ENCODE measurements at places on chromosomes 2 and 18.

DNA sequence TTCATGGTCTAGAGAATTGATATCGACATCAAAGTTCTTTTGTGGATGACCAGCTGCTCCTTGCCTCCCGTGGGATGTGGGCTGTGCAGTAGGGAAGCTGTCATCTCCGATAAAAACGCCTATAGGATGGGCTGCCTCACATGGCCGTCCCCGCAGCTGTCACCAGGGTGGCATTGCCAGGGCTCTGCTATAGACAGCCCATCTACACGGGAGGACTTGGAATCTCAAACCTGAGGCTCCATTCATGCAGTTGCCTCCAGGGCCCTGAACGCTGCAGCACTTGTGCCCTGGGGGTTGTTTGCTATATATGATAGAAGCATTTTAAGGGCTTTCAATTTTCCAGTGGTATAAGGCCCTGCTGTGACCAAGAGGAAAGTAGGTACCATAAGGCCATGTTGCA, 183.1 kb downstream of the MYCN start:
- no peak for DNase-seq

DNA sequence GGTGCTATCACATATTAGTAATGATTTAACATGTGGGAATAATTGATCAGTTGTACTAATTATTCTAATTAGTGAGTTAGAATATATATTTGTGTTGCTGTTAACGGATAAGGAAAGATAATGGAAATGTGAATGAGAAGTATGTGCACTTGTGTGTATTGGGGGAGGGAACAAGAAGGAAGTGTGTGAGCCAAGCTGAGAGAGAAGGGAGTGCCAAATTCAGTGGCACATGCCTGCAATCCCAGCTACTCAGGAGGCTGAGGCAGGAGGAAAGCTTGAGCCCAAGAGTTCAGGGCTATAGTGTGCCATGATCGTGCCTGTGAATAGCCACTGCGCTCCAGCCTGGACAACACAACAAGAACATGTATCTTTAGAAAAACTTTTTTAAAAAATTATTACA, 9.3 kb downstream of the BARD1 start:
- DNase-seq = no peak

GRCh38 chr2:46850742-46851141, 64.9 kb downstream of the MCFD2 start:
- no peak for DNase-seq

GRCh38 chr2:147416099-147416498, 428.7 kb upstream of the ACVR2A start:
- no peak for DNase-seq

GRCh38 chr2:190020720-190021119, 41.8 kb downstream of the MSTN start:
- DNase-seq = no peak

- no peak for DNase-seq
Measured at GRCh38 chr2:3954261-3954660, 250.9 kb downstream of the DCDC2C start.

GRCh38 chr2:64601785-64602391, 51.8 kb downstream of the SERTAD2 start:
- DNase-seq = no peak

DNA sequence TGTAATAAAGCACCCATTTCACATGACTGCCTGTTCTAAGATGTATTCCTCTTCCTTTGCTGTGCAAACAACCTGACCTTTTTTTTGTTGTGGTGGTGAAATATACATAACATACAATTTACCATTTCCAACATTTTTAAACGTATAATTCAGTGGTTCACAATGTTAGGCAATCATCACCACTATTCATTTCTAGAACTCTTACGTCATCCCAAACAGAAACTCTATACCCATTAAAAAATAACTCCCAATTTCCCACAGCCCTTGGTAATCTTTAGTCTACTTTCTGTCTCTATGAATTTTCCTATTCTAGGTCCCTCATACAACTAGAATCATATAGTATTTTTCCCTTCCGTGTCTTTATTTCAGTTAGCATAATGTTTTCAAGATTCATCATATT, 36.7 kb downstream of the RND3 start:
- DNase-seq = no peak

DNA sequence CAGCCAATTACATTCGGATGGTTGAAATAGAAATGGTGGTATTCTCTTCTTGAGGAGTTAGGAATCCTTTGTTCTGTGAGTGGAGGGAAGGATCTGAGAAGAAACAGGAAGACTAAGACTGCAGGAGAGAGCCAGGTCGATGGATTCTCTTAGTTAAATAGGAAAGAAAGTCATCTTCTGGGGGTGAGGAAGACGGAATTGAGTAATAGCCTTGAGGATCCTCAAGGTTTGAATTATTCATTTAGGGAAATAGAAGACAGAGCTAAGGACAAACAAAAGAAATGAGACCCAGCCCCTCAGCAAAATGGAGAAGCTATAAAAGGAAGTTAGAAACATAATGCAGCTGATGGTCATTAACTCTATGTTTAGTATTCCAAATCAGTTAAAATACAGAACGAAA, 1.8 kb downstream of the LAPTM4A start:
- DNase-seq = no peak

- DNase-seq = no peak
Measured at GRCh38 chr2:37770797-37771196, 99.4 kb upstream of the CDC42EP3 start.

DNA sequence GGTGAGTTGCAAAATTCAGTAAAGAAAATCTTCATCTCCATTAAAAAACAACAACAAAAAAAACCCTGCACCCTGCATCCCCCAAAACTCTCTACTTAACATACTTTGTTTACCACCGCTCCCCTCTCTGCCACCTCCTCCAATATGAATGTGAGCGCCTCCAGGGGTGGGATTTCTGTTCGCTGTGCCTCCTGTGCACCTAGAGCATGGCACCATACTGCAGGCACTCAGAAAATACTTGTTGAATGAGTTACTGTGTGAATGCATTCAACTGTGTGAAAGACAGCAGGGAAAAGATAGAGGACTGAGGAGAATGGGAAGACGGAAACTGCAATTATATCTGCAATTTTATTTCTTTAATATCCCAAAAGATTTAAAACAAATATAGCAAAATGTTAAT, 4.5 kb downstream of the CEBPZ start:
- no peak for DNase-seq

DNA sequence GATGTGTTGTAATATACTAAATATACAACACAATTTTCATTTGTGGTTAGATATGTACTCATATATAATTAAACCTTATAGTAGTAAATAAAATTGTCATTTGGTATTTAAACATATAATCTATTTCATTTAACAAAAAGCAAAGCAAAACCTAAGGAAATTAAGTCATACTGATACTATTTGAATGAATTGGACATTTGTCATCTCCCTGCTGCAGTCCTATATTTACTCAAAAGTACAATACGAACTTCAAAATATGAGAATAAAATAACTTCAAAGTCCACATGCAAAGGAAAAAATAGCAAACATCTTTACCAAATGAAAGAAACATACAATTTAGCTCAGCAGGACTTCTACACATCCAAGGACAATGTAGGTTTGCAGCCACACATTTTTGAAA, 11.8 kb upstream of the HAT1 start:
- no peak for DNase-seq

DNA sequence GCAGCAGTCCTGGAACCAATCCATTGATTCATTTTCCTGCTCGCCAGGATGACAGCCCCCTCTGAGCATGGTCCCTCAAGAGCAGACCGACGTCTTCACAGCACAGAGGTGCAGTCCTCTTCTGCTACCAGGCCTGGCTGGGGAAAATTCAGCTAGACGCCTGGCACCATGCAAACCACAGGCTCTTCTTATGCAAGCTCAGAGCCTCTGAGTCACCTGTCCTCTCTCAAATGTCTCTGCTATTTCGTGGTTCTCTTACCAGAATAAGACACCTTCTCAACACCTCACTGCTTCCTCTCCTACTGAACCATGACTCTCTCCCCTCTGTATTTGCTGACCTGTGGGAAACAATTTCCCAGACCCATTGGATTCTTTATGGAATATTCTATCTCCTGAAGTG, 79.8 kb upstream of the CYRIA start:
- no peak for DNase-seq

- no peak for DNase-seq
Measured at GRCh38 chr2:103169861-103170260, 408.0 kb downstream of the TMEM182 start.

DNA sequence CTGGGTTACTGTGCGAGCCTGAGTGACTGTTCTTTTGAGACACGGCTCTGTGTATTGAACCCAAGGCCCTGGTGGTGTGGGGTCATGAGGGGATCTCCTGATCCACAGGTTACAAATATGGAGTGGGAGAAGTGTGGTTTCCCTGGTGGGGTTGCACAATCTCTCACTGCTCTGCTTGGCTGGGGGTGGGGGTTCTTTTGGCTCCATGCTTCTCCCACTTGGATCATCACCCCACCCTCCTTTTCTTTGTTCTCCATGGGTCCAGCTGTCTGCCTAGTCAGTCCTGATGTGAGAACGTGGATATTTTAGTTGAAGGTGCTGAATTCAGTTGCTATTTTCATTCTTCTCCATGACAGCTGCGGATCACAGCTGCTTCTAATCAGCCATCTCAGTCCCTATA, 37.8 kb downstream of the AGPS start:
- no peak for DNase-seq

DNA sequence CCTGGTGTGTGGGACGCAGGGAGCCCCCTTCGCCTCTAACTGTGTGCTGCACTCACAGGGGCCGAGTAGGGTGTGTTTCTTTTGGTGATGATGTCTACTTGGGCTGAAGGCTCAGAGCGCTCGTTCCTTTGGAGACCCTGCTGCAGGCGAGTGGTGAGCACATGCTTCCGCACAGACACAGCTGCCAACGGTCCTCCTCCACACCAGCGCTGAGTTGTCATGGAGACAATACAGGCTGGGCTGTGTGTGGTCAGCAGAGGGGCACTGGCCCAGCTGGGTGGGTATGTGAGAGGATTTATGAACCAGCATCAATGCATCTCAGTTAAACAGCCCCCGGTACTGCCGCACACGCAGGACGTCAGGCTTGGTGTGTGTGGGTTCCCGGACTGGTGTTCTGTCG, 143.5 kb downstream of the SH3RF3 start:
- DNase-seq = no peak

- no peak for DNase-seq
Measured at GRCh38 chr18:32695534-32695933, 77.3 kb downstream of the KLHL14 start.

- DNase-seq = no peak
Measured at GRCh38 chr2:239519089-239519920, 118.5 kb upstream of the HDAC4 start.

DNA sequence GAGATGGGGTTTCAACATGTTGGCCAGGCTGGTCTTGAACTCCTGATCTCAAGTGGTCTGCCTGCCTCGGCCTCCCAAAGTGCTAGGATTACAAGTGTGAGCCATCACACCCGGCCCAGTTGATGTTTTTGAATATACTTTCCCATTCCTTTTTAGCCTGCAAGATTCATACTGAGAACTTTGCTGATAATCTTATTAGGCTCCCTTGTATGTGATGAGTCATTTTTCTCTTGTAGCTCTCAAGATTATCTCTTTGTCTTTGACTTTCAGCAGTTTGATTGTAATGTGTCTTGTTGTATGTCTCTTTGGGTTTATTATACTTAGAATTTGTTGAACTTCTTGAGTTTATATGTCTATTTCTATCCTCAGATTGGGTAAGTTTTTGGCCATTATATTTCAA, 81.4 kb downstream of the OTX1 start:
- no peak for DNase-seq

GRCh38 chr18:37559194-37559593, 6.4 kb downstream of the CELF4 start:
- DNase-seq = no peak

GRCh38 chr2:95020275-95021022, 5.1 kb upstream of the MAL start:
- DNase-seq = no peak

DNA sequence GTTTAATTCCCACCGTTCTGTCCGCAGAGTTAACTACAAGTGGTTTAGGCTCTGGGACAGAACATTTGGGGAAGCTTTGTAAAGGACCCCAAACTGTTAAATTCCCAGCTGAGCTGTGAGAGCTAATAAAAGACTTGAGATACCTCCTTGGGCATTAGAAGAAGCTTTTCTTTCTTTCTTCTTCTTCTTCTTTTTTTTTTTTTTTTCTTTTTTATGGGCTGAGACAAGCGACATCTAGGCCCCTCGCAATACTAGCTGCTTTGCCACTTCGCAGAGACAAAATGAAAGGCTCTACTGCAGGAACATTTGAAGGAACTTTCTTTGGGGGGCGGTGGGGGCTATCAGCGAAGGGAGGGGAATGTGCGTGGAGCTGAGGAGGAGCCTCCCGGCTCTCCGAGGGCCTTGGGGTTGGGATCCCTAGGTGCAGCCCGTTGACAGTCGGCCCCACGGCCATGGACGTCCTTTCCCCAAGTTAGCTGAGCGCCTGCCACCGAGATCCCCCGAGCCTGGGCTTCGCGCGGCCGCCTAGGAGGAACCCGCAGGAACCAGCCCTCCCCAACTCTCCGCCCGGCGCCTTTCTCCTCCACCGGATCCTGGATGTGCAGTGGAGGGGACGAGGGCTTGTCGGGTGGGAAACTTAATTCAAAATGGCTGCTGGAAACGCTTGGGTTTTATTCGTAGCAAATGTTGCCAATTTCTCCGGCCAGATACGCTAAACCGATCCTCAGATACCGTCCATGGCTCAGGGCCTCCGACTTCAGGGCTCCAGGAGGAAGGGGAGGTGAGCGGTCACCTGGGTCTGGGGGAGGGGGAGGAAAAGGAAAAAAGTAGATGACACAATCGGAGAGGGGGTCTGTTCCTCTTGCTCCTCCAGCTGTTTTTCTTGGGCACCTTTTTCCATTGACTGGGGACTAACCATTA, 4.2 kb downstream of the MEIS1 start:
- DNase-seq = no peak

DNA sequence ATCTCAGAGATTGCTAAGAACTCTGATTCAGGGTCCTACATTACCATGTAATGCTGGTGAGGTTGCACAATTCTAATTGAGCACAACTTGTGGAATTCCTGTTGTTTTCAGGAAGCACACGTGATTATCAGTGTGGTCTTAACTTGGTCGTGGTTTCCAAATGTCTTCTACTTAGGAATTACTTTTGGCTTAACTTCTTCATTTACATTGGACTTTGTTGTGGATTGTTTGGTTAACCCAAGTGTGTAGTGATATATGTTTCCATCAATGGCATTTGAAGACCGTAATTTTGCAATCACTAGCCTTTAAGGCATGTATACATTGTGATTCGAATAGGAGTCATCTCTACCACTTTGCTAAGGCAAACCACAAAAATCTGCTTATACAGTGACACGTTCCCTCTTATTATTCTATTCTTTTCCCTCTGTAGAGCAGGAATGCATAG, 373.3 kb downstream of the IRS1 start:
- DNase-seq = no peak

DNA sequence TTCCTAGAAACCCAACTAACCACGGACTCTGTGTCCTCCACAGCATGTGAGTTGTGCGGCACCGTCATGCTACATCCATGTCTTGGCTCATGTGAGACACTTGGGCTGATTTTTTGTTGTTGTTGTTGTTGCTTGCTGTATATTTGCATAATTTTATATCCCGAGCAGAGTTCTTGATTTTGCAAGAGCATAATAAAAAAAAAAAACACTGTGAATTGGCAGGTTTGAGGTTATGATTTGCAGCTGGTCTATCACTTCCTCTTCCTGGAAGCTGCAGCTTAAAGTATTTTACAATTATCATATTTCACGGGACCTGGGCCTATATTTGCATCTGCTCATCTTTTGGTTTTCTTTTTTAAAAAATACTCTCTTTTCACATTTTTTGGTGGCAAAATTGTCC, 142.3 kb upstream of the NRP2 start:
- DNase-seq = no peak
